CD4-positive, alpha-beta T cell treated with Interleukin-1 beta for 1 hour (primary cell): ENCODE measurements at places on chromosomes 4 and X.

GRCh38 chrX:16125520-16126149, 2.3 kb downstream of the GRPR start:
- no peak for DNase-seq

DNA sequence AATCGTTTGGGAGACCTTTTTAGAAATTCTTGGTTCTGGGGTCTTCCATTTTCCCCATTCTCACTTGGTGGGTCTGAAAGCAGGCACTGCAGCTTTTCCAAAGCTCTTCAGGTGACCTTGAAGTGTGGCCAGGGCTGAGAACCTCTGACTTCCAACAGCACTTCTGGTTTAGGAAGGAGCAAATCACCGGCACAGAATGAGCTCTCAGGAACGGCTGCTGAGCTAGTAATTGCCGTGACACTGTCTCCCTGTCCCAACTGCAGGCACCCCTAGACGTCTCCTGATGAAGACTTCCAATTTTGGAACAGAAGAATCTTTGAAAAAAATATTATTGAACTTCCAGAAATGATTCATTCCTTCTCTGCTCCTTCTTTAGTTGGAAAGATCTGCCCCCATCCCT, 31.3 kb downstream of the CD38 start:
- DNase-seq: no peak

DNA sequence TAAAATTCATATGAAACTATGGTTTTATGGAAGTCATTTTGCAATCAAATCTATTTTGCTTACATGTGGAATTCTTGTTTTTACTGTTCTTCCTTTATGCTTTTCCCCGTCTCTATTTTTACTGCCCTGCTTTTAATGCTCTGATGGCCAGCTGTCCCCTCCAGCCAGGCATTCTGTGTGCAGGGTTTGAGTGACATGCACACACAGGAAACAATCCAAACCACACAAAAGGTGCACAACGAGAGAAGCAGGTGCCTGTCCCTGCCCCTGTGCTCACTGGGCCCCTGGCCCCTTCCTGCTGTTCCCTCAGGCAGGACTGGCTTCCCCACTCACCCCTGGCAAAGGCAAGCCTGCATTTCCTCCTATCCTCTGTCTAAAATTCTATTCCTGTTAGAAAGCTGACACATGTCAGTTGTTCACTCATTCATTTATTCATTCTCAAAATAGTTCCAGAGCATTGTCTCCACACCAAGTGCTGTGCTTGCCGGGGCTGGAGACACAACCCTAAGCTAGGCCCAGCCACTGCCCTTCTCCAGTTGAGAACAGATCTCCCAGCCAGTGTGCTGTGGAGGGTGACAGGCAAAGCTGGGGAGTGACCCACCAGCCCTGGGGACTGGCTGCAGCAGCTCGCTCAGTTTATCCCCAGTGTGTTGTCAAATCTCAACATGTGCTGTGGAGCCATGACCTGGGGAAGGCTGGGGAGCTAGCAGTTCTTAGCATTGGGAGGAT, 346.3 kb downstream of the FBXW7 start:
- no peak for DNase-seq

DNA sequence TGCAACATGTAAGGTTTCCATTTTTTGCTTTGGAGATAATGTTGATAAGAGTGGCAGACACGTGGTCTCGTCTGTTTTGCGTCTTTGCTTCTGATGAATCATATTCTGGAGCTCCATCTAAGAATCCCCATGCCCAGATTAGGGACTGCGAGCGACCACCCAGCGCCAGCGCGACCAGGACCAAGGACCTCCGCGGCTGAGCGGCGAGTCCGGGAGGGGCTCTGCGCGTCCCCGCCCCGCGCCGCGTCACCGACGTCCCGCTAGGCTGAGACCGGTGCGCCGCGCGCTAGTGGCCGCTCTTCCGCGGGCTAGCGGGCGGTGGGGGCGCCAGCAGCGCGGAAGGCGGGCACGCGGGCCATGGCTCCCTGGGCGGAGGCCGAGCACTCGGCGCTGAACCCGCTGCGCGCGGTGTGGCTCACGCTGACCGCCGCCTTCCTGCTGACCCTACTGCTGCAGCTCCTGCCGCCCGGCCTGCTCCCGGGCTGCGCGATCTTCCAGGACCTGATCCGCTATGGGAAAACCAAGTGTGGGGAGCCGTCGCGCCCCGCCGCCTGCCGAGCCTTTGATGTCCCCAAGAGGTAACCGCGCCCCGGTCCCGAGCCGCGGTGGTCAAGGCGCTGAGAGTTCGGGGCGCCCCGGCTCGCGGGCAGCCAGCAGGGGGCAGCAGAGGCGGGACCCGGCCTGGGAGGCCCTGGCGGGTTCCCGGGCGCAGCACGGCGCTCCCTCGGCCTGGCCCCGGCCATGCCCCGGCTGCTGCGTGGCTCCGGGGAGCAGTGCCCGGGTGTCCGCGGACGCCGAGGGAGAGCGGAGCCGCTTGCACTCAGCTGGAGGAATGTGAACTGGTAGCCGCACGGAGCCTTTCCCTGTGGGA, at the start of gene SRD5A3:
TSS of gene SRD5A3 (plus strand) at position 263 of the 871 bp plus-strand sequence. CDS start at position 358, 95 bp downstream.
- peak; percentile 80 for DNase-seq

GRCh38 chr4:176569301-176569700, 223.4 kb downstream of the VEGFC start:
- DNase-seq: no peak
